Bronchial smooth muscle cell (primary cell): ENCODE measurements at places on chromosomes 4 and X. TPM values are rescaled to one million over a fixed set of nuclear protein-coding genes. Genes with fewer than 3 reads are reported as not detected.

Gene EFHC2
- total RNA-seq = 0.43 and 0.95 TPM in 2 replicates

Gene ZCCHC12
- not detected in 2 replicates for total RNA-seq

Gene GUCY1A1
- total RNA-seq = 4.5 and 8.5 TPM in 2 replicates

Gene MUC7
- not detected in 2 replicates for total RNA-seq

Gene HOPX
- 0.34 and 10.4 TPM in 2 replicates for total RNA-seq

Gene ZNF711
- total RNA-seq = under 0.01 and 0.69 TPM in 2 replicates

Gene TSPAN6
- 31.8 and 31.9 TPM in 2 replicates for total RNA-seq

Gene GYG2
- total RNA-seq = 2.5 and 2.6 TPM in 2 replicates

Gene HTN3
- not detected in 2 replicates for total RNA-seq

Gene FAT1
- 121 and 186 TPM in 2 replicates for total RNA-seq

Gene NRK
- 0.34 and 0.47 TPM in 2 replicates for total RNA-seq

Gene PITX2
- total RNA-seq = 1.3 and 1.4 TPM in 2 replicates

Gene PDE6B
- total RNA-seq = 0.63 and 1.6 TPM in 2 replicates
